ENCODE measurements at places on chromosomes 16 and 17.

- no peak for DNase-seq
Measured at GRCh38 chr16:12153662-12154061, 177.1 kb downstream of the SNX29 start.

DNA sequence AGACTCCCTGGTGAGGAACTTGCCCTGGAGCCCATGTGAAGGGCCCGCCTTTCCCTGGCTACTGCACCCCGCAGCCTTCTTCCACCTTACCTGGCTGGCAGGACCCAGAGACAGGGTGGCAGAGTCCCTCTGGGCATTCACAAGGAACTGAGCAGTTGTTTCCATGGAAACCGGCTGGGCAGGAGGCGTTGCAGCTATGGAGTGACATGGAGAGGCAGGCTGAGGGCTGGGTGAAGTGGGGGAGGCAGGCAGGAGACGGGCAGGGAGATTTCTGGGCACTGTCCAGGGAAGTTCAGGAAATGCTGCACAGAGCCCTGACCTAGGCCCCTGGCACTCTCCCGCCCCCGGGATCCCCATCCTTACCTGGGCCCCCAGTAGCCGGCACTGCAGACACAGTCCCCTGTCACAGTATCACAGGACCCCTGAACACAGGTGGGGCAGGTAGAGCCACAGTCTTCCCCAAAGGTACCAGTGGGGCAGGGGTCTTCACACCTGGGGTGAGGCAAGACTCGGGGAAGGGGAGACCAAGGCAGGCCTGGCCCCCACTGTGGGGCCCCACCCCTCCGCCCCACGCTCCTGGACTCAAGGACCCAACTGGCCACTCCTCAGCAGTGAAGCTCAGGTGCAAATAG is 5.9 kb downstream of the SCARF1 start:
- no peak for DNase-seq

DNA sequence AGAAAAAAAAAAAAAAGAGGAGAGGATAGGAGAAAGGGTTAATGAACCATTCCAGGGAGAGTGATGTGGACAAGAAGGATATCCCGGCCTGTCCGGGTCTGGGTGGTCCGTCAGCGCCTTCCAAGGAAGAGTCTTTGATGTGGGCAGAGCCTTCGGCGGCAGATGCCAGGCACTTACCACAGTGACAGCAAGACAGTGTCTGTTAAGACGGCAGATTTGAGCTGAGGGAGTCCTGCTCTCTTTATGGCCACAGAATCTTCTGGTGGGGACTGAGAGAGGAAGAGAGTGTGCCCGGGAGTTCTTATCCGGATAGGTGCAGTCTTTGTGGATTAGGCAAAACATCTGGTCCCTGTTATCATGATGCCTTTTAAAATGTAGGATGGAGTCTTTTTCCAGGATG is 95.2 kb downstream of the ZDHHC7 start:
- no peak for DNase-seq

DNA sequence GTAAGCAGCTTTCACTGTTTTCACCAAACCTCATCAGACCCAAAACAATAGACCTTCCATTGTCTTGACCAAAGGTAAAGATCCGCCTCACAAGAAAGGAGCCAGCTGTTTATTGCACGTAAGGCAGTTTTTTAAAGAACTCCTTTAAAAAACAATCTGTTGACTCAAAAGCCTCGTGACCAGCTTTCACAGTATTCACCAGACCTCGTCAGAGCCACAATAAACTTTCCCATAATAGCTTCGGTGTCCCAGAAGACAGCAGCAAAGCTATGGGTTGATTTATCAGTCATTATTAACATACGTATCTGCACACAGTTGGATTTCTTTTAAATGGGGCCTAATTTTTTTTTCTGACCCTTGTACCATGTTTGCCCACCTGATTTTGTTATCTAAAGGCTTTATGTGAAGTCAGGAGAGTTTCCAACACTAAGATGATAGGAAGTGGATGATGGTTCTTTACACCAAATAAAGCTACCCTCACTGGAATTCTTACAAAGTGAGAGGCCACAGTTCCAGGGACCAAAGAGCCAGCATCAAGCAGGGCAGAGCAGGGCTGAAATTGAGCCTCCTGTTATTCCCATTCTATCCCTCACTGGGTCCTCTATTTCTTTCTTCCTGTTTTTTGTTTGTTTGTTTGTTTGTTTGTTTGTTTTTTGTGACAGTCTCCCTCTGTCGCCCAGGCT is 17.6 kb upstream of the HELZ start:
- no peak for DNase-seq

- DNase-seq = no peak
Measured at GRCh38 chr16:84548508-84548907, 44.0 kb upstream of the MEAK7 start.

DNA sequence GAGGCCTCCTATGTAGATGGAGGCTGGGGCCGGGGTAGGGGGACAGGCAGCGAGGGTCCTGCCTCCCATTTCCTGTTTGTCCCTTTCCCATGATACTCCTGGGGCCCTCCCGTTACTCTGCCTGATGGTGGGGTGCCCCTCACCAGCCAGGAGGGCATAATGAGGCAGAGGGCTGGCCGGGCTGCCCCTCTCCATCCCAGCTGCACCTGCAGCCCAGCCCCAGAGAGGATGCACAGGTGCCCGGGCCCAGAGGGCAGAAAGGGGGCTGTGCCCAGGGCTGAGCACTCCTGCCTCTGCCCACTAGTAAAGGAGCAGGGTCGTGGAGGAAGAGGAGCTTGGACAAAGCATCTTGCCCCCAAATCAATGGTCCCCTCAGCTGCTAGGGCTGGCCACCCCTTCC is 10.4 kb downstream of the ADAM11 start:
- no peak for DNase-seq

DNA sequence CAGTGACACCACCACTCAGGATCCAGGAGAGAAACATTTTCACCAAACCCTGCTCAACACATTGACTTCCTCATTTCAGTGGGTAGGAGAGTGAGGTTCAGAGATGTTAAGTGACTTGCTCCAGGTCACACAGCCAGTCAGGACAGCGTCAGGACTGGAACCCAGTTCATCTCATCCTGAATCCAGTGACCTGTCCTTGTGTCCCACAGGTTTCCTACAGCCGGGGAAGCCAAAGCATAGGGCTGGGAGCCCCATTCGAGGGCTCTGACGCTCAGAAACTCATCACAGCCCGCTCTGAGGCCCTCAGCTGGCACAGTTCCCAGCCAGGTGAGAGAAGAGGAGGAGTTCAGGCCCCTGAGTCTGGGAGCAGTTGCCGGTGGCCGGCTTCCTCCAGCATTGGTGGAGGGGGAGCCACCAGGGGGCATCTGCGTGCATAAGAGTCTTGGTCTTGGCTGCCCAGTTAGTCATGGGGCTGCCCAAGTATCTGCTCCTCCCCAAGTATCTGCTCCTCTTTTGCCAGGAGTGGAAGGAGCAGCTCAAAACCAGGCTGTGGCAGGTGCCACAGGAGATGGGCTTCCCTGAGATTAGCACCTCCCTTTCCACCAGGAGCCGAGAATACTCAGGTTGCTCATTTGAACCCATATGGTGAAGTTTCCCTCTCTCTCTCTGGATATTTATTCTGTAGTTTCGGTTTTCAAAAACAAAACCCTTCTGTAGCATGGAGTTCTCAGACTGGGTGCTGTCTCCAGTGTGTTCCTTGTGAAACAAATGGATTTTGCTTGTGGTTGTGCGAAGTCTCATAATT is 56.0 kb downstream of the TNFRSF13B start:
- DNase-seq = no peak
